NCI-H1417 treated with DMSO at 0.1 percent for 48 hours (cell line): ENCODE measurements at places on chromosomes 16 and 17.

- no peak for DNase-seq
Observed at GRCh38 chr16:89350701-89351380, 133.3 kb downstream of the ZNF778 start.

GRCh38 chr17:50143461-50144176 lies 6.9 kb downstream of the PPP1R9B start:
- DNase-seq = no peak

DNA sequence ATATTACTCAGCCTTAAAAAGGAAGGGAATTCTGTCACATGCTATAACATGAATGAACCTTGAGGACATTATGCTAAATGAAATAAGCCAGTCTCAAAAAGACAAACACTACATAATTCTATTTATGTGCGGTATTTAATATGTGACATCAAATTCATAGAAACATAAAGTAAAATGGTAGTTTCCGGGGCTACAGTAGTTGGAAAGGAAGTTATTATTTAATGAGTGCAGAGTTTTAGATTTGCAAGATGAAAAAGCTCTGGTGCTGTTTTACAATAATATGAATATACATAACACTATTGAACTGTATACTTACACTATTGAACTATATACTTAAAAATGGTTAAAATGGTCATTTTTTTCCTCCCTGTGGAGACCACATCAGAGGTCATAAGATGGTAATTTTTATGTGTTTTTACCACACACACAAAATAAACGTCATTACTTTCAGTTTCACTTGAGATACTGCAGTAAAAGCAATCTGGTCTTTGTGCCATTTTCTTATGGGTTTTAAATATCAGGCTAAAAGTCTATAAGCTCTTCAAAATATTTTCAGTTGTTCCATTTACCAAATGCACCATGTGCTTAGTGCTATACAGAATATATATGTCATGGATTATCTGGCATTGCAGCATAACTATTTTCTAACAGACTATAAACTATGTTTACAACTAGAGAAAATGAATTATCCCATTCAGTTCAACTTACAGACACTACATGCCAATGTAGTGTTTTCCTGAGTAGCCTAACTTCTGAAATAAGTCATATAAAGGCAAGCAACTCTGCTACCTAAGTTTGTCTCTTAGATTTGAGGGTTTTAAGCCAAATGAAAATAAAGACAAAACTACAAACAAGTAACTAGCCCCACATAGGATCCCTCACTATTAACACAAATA lies 90.9 kb downstream of the SPAG9 start:
- no peak for DNase-seq

DNA sequence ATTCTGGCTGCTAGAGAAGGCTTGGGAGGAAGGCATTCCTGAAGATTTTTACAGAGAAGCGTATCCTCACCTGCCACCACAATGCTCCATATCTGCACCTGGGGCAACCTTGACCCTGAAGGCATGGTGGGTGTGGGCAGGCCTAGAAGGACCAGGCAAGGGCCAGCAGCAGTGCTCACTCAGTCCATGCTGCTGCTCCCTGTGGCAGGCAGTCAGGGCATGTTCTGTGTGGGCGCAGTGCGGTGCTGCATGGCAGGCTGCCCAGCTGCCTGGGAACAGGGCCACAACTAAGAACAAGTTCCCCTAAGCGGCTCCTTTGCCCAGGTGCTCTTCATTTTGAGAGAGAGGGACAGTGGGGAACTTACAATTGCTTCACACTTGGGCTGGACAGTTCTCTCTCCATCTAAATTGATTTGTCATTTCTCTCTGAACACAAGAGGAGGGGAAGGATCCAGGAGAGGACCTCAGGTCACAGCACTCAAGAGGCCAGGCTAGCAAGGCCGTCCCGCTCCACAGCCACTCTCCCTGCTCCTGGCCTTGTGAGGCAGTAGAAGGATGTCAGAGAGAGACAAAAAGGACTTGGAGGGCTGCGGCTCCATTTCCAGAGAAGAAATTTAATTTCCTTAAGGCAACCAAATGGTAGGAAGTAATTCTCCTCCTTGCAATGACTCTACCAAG lies 158.8 kb downstream of the AATF start:
- DNase-seq = no peak

DNA sequence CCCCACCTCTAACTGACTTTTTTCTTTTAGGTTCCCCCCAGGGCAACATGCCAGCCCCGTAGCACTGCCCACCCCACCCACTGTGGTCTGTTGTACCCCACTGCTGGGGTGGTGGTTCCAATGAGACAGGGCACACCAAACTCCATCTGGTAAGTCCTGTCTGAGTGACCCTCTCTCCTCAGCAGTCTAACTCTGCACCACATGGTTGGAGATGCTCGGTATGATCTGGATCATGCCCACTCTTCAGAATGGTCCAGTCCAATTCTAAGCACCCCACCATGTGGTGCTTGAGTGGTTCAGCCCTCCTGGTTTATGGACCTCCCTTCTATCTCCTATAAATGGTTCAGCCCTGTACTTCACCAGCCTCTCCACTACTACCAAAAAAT lies 5.9 kb downstream of the KDM6B start:
- DNase-seq = no peak

DNA sequence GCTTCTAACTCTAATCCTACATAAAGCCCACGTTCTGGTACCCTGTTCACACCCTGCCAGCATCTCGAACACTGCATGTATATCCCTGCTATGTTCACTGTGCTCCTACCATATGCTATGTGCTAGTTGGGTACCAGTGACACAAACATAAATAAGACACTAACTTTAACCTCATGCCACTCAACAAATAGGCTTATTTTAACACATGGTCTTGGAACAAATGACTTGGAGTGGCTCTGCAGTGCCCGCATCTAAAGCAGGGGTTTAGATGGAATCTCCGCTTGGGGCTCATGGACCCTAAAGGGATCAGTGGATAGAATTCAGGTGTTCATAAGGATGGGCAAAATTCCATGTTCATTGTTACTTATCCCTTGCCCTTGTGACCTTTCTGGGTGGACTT lies 175.7 kb upstream of the ZKSCAN2 start:
- no peak for DNase-seq

DNA sequence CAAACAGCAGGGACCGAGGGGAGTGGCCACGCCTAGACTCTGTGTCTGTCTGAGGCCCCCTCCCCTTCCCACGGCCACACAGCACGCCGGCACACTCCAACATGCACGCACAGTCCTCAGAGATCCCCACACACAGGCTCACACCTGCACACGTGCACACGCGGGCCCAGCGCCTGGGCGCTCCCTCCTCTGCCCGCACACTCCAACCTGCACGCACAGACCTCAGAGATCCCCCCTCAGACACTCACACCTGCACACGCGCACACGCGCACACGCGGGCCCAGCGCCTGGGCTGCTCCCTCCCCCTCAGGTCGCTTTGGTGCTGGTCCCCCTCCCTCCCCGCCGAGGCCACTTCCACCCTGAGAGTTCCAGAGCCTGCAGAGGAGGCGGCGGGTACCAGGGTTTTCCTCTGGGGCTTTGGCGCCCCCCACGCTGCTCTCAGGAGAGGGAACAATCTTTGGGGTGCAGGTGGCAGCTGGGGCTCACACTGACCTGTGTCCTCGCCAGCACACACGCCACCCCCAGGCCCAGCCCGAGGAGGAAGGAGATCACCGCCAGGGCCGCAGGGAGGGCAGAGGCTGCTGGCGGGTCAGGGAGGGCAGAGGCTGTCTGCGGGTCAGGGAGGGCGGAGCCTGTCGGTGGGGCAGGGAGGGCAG lies 1.6 kb downstream of the CD7 start:
- DNase-seq = no peak

DNA sequence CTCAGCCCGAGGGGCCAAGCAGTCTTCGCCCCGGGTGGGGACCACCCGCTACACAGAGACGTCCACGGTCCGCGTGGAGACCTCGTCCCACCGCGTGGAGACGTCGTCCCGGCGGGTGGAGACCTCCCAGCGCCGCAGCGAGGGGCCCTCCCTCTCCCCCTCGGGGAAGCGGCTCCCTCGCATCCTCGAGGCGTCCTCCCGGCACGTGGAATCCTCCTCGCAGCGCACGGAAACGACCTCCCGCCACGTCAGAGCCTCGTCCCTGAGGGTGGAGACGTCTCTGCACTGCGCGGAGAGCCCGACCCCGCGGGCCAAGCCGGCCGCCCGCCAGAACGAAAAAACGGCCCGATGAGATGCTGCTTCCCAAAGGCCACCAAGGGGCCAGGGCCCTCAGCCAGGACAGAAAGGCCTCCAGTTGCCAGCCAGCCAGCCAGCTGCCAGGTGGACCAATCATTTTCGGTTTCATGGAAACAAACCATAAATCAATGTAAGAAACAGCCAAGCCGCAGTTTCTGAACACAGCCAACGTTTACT lies 424 bp downstream of the C17orf100 start:
- DNase-seq = no peak

DNA sequence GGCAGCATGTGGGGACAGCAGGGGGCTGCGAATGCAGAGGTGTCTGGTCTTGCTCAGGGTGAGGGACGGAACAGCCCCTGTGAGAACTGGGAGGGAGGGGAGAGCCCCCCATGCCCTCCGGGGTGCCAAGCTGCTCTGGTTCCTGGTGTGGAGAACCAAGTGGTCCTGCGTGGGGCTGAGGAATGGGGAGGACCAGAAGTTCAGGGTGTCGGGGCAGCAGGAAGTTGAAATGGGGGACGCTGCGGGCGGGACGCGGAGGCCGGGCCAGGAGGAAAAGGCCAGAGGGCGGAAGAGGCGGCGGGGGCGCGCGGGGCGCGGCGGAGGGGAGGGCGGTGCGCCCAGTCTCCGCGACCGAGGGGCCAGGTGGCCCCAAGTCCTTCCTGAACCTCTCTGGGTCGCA lies 3.6 kb downstream of the ALDH3A1 start:
- no peak for DNase-seq

DNA sequence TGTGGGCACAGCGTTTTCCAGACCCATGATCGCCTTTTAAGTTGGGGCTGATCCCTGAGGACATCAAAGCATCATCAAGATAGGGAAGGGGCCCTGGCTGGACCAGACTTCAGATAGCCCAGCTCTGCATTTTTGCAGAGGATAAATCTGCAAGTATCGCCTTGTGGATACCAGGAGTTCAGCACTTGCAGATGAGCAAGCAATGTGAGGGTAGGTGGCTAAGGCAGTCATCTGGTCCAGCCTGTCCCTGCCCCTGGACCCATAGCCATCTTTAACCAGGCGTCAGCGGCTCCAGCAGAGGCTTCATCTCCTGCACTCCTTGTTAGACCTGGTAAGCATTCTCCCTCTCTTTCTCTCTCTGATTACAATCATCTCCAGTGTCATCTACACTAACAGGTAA lies 9.0 kb upstream of the MRPS23 start:
- DNase-seq = no peak

GRCh38 chr17:61416540-61417363 lies 17.1 kb downstream of the TBX2 start:
- peak; percentile 11 for DNase-seq

DNA sequence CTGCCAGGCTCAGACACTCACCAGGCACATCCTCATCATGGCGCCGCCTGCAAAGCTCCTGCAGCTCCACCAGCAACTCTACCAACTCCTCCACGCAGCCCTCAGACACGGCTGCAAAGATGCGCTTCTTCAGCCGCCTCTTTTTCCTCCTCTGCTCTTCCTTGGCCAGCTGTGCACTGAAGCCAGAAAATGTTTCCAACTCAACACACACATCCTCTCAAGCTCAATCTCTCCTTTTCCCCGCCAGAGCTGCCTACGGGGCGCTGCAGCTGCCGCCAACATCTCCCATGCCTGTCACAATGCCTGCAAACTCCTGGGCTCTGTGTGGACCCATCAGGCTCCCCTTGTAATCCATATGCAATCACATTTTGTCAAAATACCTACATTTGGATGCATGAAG lies 14.2 kb downstream of the TRPV3 start:
- DNase-seq = no peak
